Stimulated activated CD4-positive, alpha-beta T cell treated with anti-CD3 and anti-CD28 coated beads, Interleukin-1b, Interleukin-23, amount 100 ng/mL, for 1 hour (primary cell): ENCODE measurements at places on chromosomes 4 and X.

- no peak for DNase-seq
Observed at GRCh38 chr4:87985097-87985886, 9.8 kb downstream of the SPP1 start.

DNA sequence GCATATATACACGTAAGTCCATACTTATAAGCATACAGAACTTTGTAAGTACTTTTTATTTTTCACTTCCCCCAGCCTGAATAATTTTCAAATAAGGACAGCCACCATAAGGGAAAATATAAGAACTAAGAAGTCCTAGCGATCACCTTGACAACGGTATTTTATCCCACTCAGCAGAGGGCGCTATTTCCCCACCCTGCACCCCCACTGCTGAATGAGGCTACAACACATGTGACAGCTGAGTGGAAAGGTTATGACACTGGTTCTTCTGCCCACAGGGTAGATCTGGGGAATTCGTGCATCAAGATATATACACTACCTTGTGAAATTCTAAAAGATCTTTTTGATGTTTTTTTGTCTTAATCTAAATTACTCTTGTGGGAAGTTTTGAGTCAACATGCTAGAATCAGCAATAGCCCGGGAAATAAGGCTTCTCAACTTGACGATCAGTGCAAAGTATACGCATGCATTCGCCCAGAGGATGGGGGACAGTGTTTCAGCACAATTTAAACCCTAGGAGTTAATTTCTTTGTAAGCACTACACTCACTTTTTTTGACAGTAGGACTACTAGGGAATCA is 151.5 kb downstream of the CORIN start:
- DNase-seq, result peak; percentile 23

- DNase-seq, result peak; percentile 30
Observed at GRCh38 chr4:17324386-17324830, 187.5 kb downstream of the QDPR start.

GRCh38 chr4:137106287-137106686 is 426.0 kb downstream of the PCDH18 start:
- DNase-seq, result no peak

GRCh38 chr4:140680686-140681085 is 75.5 kb downstream of the TBC1D9 start:
- no peak for DNase-seq

DNA sequence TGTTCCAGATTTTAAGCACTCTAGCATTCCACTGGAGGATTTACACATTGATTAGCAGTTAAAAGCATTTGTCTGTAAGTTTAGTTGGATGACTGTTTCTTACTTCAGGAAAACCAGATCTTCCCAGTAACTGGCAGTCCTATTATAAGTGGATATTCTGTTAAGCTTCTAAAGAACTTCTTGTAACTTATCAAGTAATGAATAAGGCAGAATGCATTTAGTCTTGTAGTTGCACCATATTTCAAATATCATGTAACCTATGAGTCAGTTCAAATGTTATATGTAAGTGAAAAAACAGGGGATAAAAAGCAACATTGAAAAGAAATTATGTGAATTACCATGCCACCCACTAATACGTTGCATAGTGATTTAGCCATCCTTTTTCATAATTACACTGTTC is 30.2 kb upstream of the TENM3 start:
- no peak for DNase-seq

DNA sequence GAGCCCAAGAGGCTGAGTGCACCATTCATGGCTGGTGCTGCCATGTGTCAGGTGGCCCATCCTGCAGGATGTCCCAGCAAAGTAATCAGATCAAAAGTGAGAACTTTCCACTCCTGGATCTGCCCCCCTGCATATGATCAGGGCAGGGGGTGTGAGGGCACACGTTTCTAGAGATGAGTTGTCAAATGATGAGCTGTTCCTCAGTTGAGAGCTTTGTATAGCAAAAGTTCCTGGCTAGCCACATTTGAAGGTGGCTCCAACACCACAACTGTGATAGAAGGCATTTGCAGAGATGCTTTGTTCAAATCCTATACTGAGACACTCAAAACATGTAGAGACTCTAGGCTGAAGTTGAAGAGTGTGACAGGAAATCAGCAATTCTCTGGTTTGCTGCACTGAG is 501.8 kb downstream of the BCOR start:
- DNase-seq, result no peak

DNA sequence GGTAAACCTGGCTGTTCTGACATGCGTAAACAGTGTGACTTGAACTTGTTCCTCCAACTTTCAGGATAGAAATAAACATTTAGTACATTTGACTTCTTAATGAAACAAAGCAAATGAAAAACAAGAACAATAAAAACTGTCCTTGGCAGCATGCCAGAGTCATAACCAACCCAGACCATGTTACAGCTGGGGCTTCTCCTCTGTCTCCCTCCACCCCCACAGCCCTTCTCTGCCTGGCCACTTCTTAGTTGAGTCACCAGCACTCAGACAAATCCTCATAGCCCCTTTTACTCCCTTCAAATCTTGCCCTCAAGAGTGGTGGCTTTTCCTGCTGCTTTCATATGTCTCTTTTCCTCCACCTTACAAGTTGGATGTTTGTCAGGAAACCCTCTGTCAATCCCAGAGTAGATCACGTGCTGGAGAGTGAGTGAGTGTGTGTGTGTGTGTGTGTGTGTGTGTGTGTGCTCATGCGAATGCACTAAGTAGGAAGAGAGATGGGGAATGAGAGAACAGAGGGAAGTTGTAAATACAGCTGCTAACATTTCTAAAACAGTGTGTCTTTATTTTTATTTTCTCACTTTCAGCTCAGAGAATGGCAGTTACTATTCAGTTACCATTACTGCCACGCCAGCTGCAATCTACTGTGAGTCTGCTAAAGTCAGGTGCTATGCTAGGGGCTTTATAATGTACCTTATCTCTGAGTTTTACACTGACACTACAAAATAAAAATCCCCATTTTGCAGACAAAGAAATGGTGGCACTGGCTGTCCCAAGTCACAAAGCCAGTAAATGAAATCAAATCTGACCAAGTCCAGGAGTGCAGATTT is 15.0 kb downstream of the SCARB2 start:
- no peak for DNase-seq

DNA sequence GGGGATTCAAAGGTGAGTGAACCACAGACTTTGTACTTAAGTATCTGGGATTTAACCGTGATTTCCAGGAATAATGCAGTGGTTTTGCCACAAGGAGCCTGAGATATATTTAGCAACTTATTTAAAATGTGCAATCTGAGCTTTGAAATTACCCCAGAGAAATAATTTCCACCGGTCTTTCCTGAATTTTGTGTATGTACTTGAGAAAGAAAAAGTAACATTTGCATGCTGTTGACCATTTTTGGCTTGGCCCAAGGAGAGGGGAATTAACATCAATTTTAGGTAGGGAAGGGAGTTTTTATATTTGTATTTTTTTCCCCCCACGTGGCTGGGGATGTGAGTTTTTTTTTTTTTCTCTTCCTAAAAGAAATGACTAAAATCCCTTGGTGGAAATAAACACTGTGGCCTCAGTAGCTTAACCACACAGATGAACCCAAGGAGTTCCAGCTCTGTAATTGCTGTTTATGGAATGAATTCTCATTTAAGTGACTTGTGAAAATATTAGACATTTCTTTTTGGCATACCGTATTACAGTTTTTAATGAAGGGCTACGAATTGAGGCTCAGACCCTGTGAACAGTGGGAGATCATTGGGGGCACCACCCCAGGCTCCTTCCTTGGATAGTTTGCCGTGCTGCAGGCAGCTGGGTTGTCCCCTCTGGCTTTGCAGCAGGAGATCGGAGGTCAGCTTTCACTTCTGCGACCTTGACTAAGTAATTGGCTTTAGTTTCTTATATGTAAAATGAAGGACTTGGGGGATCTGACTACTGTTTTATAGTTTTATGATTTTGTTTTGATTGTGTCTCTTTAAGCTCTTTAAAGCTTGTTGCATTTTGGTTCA is 116.1 kb downstream of the ARHGAP10 start:
- DNase-seq, result no peak

GRCh38 chr4:70838666-70839588 is 763 bp downstream of the GRSF1 start:
- DNase-seq, result peak; percentile 40

- DNase-seq, result no peak
Observed at GRCh38 chr4:95432466-95432865, 116.3 kb downstream of the UNC5C start.

DNA sequence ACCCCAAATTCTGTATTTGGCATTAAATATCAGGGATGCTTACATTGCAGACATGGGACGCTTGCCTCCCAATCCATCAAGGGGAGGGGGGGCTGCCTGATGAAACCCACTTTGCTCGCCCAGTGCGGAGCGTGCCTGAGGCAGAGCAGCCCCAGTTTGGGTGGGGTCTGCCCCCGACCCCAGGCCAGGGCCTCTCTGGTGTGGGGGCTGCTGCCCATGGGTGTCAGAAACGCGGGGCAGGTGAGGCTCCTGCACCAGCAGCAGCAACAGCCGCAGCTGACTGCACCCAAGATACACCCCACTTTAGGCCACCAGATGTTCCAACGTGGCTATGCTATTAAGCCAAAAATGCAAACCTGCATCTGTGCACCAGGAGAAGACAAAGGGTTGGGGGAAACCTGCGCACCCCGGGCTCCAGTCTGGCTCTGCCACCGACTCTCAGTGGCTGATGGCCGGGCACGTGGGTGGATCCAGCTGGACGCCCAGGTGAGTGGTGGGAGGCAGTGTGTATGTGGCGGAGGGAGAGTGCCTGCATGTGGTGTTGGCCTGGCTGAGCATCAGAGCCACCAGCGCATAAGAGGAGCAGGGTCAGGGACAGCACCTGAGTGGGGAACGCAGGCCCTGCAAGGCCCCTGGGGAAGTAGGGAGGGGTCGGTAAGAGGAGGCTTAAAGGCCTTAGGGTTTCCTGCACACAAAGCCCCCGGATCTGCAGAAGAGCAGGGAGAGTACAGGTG is 86.2 kb downstream of the ABLIM2 start:
- DNase-seq, result no peak

DNA sequence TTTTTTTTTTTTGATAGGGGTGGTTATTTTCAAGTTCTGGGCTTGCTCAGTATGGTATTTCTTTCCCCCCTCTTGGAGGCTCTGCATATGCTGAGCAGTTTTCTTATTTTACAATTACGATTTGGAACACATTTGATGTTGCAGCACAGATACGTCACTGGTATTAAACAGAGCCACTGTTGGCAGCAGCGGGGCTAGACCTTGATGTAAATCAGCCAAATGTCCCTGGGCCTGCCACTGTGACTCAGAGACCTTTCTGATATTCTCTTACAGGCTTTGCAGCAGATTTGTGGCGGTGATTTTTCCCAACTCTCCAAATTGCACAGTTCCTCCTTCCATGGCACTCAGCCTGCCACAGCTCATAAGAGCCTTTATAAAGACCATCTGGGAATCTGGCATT is 81.1 kb downstream of the VMA21 start:
- DNase-seq, result no peak

GRCh38 chr4:15682242-15683142 is 865 bp downstream of the FAM200B start:
- DNase-seq, result no peak

DNA sequence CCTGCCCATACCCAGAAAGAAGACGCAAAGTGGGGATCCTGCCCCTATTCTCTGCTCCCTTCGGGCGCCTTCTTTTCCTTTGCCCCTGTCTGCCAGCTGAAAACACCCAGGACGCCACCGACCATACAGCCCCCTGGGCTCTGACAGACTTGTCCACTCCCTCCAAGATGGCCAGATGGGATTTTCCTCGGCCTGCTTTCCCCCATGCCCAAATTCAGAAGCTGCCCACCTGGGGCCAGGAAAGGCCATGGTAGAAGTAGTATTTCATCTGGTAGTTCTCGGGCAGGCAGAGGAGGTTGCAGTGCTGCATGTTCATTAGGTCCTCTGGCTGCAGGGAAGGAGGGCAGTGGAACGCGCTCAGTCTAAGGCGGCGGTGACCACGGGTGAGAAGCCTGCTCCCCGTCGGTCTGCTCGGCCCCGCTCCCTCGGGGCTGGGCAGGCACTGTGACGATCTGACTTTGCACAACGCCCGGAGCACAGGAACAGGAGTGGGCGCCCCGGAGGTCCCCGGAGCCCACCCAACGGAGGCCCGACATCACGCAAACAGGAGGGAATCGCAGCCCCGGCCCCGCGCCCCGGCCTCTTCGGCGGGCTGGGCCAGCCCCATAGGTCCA is 582 bp downstream of the NAA10 start:
- DNase-seq, result no peak

GRCh38 chr4:64158648-64159326 is 250.5 kb downstream of the TECRL start:
- DNase-seq, result no peak

DNA sequence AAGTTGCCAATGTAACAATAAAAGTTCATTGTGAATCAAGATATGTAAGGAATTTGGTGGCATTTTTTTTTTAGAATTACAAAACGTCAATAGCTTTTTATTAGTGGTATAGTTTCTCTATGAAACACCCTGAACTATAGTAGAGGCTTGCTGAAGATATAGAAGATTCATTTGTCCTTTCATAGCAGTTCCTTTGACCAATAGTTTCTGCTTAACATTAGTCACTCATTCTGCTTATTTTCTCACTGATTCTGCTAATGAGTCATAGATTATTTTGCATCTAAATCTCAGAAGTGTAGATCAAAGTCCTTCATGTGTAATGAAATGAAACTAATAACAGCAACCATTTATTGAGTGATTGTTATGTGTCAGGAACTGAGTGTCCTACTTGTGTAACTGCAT is 205.0 kb upstream of the TET2 start:
- no peak for DNase-seq

- no peak for DNase-seq
Observed at GRCh38 chrX:19723427-19723826, 164.0 kb downstream of the SH3KBP1 start.

- no peak for DNase-seq
Observed at GRCh38 chr4:181659876-181660275, 583.3 kb upstream of the TENM3 start.

DNA sequence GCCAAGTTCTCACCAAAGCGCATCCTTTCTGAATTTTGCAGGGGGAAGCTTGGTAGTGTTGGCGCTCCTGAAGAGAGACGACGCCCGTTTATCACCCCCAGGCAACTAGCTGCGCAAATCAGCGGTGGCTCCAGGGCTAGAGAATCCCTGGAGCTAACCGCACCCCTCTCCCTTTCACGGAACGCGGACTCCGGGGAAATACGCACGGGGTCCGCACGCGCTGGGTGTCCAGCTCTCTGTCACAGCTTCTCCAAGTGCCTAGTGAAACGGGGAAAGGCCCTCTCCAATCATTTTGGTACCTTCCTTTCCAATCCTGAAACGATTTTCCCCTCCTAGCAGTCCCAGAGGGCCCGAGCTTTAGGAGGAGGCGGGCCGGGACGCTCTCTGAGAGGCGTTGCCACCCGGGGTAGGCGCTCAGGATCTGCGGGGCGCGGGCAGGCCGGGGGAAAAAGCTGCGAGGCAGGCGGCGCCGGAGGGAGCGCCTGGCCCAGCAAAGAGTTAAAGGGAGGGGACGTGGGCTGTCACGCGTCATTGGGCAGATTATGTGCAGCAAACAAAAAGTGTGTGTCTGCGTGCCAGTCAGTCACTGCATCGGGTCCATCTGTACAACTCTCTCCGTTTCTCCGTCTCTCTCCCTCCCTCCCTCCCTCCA is at the start of gene PRDM8:
PRDM8 (plus strand) TSS at position 582 of the 652 bp plus-strand sequence. CDS start 2,578 bp downstream, outside the sequence.
- no peak for DNase-seq
